CD4-positive, alpha-beta T cell treated with Interferon alpha-2 for 1 hour (primary cell): ENCODE measurements at places on chromosomes 6 and 20.
A peak's percentile ranks its signal among the peaks of the same experiment; 100 is the strongest.

GRCh38 chr6:123668965-123669591 lies 32.3 kb upstream of the TRDN start:
- no peak for DNase-seq

DNA sequence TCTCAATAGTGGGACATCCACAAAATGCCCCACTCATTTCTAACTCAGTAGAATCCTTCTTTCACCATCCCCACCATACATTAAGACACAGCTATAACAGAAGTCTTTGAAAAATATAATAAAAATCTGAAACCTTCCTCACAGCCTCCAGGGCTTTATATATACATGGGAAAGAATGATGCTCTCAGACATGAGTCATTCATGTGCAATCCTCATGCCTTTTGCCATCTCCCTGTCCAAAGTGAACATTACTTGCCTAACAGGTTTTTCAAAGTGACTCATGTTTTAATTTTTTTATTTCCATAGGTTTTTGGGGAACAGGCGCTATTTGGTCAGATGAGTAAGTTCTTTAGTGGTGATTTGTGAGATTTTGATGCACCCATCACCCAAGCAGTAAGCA lies 162.7 kb downstream of the RALGAPA2 start:
- no peak for DNase-seq

DNA sequence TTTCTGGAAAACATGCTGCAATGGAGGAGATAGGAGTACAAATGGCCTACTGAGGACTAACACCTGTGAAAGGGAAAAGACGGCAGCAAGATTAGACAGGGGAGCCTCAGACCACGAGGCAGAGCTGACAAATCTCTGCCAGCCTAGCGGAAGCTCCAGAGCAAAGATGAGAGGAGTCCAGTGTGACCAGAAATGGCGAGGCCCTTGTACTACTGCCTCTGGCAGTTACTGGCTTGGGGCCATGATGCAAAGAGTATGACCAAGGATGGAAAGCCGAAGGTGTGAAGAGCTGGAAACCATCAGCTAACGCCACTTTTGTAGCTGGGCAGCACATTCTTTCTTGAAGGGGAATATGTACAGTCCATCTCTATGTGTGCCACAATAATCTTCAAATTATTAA lies 55.4 kb downstream of the RALGAPA2 start:
- no peak for DNase-seq

DNA sequence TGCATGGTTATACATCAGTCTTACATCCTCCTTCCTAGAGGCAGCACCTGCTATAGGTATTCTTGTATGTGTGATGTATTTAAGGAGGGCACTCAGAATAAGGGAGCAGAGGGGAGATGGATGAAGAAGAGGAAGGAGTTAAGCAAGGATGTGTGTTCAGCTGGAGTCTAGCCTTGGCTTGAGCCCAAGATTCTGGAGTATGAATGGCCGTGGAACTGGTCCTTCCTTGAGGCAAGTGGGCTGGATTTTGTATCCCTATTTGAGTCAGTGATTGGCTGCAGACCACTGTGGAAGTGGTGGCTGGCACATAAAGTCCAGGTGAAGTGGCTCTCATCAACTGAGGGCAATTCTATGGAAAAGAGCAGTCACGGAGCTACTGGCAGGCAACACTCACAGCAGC lies 112.0 kb upstream of the RNF24 start:
- no peak for DNase-seq

DNA sequence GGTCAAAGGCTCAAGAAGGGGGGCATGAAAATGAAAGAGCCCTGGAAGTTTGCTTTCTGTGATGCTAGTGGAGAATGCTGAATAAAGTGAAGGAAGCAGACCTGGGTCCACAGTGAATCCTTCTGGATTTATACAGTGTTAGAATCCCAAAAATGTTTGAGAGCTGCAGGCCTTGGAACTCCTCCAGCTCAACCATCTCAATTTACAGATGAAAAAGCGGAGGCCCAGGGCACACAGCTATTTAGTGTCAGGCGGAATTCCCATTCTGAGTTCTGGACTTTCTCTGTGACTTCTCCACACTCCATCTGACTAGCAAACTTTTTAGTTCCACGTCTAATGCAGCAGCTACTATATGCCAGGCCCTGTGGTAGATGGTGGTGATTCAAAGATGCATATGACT lies 1.5 kb upstream of the PRSS35 start:
- DNase-seq: no peak

DNA sequence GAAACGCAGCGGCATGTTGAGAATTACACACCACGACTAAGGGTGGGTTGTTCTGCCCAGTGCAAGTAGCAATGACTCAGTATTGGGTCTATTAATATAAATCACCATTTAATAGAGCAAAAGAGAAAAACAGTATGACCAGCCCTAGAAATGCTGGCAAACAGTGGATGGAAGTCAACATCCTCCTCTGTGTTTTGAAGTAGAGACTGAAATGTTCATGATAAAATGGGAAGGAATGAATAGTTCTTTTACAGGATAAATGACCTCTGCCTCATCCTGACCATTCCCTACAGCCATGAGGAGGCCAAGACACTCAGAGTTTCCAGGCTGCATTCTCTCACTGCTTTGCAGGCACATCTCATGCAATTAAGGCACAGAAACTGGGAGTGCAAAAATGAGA lies 111.8 kb downstream of the PSMB1 start:
- no peak for DNase-seq

- DNase-seq: no peak
These were observed 32.7 kb downstream of the TGM2 start for GRCh38 chr20:38132156-38132909.

GRCh38 chr20:6732001-6732447 lies 35.5 kb upstream of the BMP2 start:
- DNase-seq: no peak

DNA sequence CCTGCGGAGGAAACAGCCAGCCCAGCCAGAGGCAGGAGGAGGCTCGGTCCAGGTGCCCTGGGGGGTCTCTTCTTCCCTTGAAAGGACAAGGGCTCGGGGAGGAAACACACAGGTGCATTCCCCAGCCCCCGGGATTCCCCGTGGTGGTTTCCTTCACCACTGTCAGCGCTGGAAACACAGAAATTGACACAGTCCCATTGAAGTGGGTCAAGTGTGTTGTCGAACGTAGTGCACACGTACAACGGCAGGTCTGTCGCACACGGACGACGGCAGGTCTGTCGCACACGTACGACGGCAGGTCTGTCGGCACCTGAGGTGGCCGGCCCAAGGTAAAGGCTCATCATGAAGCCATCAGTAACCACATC lies 80.9 kb downstream of the DLL1 start:
- DNase-seq: no peak

DNA sequence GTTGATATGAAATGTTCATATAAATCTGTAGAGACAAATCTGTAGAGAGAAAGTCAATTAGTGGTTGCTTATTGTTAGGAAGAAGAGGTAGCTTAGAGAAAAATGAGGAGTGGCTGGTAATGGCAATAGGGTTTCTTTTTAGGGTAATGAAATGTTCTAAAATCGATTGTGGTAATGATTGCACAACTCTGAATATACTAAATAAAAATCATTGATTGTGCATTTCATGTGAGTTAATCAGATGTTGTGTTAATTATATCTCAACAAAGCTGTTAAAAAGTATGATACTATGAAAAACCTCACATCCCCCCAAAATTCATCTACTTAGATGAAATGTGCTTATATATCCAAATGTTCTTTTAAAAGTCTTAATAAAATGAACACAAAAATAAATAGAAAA lies 84.2 kb downstream of the CEP57L1 start:
- DNase-seq: no peak

DNA sequence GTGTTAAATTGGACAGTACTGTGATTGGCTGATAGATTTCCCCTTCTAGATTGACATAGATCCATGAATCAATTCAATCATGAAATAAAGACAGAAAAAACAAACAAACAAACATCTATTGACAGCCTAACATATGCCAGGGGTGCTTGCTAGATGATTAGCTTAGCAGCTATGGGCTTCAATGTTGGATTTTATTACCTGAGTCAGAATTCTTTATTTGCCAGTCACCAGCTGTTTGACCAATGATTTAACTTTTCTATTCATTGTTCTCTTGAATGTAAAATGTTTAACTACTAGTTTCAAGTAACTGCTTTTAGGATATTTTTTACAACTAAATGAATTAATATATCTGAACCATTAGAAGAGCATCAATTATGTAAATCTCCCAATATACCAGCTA lies 901.3 kb upstream of the CITED2 start:
- no peak for DNase-seq

DNA sequence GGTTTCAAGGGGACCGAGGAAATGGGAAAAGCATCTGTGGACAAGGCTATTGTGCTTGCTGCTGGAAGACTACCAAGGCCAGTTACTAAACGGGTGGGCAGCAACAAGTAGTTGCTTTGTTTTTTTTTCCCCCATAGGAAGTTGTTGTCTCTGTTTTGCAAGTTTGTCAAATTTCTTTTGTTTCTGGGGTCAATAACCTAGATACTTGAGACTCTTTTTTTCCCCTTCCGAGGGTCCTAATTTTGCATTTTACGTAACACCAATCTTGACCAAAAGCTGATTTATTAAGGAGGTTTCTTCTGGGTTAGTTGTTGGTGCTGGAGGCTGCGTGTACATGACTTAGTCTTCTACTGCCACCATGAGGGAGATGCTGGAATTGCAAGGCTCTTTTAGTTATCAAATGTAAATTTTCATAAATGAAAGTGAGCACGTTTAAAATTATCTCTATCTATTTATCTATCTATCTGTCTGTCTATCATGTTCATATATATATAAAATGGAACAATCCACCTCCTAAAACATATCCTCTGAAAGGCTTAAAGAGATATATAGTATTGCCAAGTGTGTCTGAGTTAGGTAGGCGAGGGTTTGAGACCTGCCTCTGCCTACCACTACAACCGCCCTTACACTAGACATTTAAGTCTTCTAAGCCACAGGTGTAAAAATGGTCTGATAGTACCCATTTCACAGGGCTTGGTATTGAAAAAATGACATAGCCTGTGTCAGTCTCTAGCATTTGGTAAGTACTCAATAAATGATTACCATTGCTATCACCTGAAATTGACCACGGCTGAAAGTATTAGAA lies 60.2 kb downstream of the GCLC start:
- peak; percentile 75 for DNase-seq

- DNase-seq: no peak
These were observed 52.0 kb downstream of the CD164 start for GRCh38 chr6:109330263-109330662.

DNA sequence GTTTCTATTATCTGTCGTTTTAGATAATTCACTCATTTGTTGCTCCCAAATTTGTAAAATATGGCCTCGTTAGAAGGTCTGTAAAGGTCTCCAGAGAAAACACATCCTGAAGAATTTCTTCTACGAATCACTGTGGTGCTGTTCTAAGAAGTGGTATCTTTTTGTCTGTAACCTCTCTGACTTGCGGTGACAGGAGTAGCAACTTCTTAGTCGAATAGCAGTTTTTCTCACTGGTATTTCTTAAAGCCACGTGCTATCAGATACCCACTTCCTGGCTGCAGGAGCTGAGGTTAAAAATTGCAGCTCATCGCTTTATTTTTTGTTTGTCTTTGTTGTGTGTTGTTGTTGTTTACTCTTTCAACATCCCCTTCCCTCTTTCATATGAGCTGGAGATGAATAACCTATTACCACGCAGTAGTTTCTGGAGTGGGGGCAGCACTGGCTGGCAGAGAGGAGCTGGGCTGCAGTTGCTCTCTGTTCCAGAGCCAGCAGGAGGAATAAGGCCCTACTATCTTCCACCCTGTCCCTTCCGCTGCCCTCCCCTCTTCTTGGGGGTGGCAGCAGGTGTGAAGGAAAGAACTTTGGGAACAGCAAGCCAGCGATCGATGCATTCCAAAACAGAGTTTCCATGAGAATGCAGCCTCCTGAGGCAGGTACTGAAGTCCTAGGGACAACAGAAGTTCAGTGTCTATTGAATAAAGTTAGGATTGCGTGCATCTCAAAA lies 64.7 kb downstream of the C6orf118 start:
- DNase-seq: no peak

DNA sequence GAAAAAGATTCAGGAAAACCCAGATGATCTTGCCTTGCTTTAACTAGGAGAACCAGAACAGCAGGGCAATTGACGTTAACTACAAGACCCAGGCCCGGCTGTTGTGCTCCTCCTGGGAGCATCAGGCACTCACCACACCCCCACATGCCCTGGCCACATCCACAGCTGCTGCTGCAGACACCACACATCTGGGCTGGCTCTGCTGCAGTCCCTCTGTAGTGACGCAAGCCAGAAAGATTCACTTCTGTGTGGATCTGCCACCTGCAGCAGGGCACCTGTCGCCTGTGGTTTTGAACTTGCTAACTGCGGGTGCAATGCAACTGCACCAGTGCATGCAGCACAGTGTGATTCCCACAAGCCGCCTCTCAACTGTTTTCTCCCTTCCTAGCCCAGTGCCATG lies 228.8 kb downstream of the SYNDIG1 start:
- DNase-seq: no peak

DNA sequence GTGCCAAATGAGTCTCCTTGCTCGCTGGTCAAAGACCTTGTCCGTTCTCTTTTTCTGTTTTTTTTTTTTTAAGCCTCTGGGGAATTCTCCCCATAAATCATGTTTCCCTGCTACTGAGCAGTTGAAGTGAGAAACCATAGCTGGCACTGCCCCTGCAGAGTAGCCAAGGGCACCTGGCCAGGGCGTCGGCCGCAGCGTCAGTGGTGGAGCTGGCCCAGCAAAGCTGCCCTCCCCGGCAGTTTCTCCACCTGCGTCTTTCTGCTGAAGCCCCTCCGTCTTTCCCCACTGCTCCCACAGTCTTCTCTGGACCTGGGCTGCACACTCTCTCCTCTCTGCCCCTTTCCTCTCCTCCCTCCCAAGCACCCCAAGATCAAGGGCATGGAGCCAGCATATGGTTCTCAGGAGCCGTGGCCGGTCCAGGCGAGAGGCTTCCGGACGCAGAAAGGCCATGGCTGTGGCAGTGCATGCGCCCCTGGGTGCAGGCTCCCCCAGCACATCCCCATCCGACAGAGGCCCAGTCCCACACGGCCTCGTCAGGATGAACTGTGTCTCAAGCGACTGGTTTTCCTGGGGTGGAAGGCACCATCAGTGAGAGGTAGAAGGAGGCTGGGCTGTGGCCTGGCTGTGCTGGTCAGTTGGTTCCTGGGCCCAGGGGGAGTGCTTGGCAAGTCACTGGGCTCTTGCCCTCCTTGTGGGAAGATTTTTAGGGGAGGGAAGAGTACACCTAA lies 218.1 kb downstream of the ERMARD start:
- no peak for DNase-seq

- no peak for DNase-seq
These were observed 41.7 kb downstream of the PLAGL1 start for GRCh38 chr6:143966312-143966711.

DNA sequence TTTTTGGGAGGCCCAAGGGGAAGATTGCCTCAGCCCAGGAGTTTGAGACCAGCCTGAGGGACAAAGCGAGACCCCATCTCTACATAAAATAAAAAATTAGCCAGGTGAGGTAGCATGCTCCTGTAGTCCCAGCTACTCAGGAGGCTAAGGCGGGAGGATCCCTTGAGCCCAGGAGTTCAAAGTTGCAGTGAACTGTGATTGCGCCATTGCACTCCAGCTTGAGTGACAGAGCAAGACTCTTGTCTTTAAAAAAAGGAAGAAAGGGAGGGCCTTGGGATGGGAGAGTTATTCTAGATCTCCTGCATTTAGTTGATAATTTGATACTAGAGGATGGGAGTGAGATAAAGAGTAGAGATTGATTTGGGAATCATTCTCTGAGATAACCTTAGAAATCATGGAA lies 68.1 kb downstream of the ITCH start:
- no peak for DNase-seq
